Fibroblast of upper back skin (primary cell): ENCODE measurements at places on chromosomes 2 and 18.
A peak's percentile ranks its signal among the peaks of the same experiment; 100 is the strongest.

- peak; percentile 11 for DNase-seq
Measured at GRCh38 chr2:37143974-37144373, 12.8 kb downstream of the EIF2AK2 start.

GRCh38 chr2:32715981-32716380 lies 88.1 kb downstream of the TTC27 start:
- peak; percentile 39 for DNase-seq

GRCh38 chr2:84912984-84913383 lies 7.5 kb downstream of the TMSB10 start:
- DNase-seq: no peak

DNA sequence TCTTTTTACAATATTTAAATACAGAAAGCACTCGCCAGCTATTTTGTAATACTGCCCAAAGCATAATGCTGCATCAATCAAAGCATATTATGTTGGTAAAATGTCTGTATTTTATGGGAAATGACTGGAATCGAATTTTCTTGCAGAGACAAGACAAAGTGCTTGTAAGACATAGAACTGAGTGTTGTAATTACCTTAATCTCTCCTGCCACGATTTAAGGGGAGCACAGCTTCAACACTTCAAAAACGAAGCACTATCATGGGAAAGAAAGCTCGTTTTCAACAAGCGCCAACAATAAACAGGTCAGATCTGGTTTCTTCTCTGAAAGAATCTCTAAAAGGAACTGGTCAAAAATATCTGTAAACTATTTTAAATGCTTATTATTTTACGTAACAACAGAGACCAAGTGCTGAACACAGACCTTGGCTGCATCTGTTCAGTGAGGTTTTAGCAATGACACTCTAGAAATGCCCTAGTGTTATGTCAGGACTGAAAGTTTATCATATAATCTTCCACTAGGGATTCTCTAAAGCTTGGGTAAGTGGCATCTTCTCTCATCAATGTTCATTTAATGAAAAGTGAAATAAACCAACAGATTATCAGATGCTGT lies 19.0 kb downstream of the RND3 start:
- DNase-seq: no peak

DNA sequence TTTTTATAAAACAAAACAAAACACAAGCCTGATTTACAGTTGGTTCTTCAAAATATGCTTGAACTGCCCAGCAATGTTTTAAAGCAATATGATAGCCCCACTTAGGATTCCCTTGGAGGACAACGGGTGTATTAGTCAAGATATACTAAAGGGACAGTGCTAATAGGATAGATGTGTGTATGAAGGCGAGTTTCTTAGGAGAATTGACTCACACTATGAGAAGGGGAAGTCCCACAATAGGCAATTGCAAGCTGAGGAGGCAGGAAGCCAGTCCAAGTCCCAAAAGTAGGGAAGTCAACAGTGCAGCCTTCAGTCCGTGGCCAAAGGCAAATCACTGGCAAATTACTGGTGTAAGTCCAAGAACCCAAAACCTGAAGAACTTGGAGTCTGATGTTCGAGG lies 167.9 kb downstream of the CBLN2 start:
- no peak for DNase-seq

DNA sequence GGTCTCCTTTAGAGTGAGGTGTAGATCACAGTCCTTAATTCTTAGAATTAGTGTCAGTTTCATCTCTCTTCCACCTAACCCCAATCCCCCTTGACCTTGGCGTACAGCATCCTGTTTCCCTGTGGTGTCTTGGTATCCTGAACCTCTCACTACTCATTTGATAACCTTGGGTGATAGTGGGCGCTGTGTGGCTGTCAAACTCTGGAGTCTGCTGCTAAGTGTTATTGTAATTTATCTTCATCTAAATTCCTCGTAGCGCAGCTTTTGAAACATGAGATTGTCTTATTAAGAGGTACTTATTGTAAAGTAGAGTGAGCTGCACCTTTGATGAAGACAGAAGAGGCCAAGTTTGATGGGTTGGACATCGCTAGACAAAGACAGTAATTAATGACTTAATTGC lies 222.6 kb upstream of the SPRED2 start:
- DNase-seq: no peak
